ENCODE measurements at places on chromosomes 7 and 10. TPM values are rescaled to one million over a fixed set of nuclear protein-coding genes. Genes with fewer than 3 reads are reported as not detected.

GRCh38 chr10:4770801-4771553 is 55.0 kb upstream of the AKR1E2 start:
- DNase-seq = no peak

DNA sequence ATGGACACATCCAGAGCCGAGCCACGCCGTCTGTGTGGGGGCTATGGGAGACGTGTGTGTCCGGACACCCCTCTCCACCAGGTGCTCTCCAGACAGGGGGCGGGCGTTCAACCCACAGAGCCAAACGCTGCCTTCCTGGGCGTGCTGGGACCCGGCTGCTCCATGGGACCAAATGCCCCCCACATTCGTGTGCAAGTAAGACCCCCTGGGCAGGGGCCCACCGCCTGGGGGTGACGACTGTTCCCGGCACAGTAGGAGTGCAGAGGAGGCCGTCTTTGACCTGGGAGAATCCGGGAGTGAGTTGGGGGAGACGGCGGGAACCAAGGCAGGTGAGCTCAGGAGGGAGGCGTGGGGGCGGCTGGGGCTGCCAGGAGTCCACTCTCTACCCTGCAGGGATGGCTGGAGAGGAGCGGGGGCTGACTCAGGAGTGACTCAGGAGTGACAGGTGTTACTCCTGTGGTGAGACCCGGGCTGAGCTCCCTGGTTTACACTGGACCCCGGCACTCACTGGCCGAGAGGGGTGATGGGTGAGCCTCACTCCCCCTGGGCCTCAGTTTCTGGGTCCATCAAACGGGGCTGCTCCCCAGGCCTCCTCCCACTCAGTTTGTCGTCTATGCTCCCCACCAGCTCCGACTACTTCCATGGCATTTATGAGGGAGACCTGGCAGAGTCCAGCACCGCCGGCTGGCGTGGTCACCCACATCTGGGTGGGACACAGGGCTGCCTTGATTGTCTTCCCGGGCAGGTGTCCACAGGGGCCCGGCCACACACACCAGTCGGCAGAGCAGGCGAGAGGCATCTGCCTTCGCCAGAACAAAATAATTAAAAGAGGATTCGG is 95.0 kb downstream of the MICALL2 start:
- no peak for DNase-seq

DNA sequence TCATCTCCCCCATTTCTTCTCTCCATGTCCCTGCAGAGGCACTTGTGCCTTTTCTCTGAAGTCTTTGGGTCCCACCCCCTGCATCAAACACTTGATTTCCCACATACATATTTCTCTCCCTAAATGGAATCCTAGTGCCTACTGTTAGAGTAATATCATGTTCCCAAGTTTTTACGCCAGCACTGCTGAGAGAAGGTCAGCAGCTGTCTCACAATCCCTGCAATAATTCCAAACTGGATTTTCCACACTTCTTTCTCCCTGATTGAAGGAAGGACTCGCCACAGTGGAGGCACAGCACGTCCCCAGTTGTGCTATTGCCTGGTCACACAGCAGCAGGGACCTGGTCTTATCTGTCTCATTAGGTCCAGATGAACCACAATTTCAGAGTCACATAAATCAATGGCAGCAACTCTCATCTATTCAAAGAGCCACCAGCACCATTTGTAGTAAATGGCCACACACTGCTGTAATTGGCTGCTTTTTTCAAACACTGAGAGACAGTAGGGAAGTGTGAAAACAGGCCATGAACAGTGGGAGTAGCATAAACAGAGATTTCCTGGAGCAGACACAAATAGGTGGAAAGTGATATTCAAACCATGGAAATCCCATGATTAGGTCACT is 605.5 kb downstream of the XPNPEP1 start:
- DNase-seq = peak; percentile 76

DNA sequence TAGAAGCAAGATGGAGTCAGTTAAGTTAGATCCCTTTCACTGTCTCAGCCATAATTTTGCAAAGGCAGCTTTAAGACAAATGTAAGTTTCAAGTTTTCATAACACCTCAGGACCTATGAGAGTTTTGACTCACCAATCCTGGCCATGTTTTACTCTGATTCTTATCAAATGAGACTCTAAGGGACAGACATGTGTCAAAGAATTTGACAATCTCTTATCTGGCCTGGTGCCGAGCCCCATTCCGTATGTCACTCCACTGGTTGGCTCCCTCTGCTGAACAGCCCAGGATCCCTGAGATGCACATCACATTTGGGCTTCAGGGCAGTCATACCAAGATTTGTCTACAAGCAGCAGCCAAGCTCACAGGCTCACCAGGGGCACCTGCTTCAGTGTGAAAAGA is 187.6 kb upstream of the STK17A start:
- no peak for DNase-seq

GRCh38 chr7:157560258-157560654 is 223.5 kb downstream of the DNAJB6 start:
- DNase-seq = no peak

The RAMP3 gene
- total RNA-seq = not detected

Measured in SJCRH30 (cell line).